ENCODE measurements at places on chromosomes 4 and X.

GRCh38 chr4:38765382-38765781, 17.4 kb downstream of the TLR10 start:
- no peak for DNase-seq

DNA sequence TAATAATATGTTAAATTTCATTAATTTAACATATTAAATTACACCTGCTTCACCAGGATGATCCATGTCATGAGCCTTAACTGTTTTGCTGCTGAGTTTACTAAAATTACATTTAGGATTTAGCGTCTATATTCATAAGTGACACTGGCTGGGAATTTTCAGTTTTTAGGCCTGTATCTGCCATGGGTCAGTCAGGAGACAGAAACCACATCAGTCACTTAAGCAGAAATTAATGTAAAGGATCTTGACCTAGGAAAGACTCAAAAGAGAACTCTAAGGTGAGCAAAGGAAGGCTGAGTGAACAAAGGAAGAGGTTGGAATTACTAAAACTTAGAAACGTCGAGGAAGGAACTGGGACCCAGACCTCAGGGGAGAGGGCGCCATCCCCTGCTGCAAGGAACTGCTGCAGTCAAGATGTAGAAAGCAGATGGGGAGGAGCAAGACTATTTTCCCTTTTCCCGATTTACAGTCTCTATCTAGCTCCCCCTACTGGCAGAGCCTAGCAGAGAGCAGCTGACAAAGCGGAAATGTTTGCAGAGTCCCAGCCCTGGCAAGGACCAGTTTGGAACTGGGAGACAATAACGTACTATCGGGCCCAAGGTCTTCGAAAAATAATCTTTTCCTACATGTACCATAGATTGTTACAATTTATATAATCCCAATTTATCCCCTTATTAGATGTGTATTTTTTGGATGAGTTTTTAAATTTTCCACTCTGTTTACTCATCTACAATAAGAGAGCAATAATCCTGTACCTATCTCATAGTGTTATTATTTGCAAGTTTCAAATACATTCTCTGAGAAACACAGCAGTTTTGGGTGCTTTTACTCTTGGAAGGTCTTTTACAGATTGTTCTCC, 22.6 kb upstream of the RBBP7 start:
- peak; percentile 88 for DNase-seq

- no peak for DNase-seq
Measured at GRCh38 chr4:141810038-141810711, 173.8 kb downstream of the IL15 start.

- peak; percentile 8 for DNase-seq
Measured at GRCh38 chr4:163611182-163611581, 116.7 kb downstream of the TMA16 start.

DNA sequence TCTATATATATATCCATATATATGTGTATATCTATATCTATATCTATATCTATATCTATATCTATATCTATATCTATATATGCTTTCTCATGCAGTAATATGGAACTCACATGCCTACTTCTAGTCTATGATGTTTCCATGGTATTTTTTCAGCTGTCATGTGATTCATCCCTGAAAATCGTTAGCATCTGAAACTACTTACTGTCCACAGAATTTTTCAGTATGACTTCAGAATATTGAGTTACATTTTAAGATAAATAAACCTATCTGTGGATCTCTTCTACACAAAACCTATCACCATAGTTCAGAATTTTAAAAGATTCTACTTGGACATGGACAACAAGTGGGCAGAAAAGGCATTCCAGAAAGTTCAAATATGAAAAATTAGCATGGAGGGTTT, 855.1 kb upstream of the INTU start:
- no peak for DNase-seq

- no peak for DNase-seq
Measured at GRCh38 chr4:98639523-98639922, 18.9 kb downstream of the TSPAN5 start.

DNA sequence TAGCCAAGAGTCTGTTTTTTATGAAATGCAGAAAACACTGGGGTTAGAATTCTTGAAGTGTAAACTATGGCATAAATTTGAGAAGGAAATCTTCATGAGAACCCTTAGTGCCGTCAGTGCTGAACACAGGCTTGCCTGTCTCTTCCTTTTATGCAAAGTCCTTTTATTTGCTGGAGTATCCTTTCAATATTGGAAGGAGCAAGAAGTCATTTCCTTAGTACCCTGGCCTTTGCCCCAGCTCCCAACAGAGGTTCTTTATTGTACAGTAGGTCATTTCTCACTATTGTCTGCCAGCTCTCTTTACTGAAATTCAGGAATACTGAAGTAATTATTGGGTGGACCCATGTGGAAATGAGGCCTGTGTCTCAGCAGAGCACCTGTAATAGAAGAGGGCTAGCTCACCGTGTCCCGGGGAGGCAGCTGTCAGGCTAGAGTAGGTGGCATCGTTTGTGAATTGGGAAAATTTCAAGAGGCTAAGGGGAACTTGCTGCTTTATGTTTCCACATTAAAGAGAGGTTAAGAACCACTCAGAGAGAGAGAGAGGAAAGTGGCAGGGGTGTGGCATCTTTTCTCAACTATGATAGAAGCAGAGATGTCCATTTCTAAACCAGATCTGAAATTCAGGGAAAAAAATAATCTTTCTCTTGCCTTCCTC, 8.7 kb downstream of the FHDC1 start:
- DNase-seq: no peak

DNA sequence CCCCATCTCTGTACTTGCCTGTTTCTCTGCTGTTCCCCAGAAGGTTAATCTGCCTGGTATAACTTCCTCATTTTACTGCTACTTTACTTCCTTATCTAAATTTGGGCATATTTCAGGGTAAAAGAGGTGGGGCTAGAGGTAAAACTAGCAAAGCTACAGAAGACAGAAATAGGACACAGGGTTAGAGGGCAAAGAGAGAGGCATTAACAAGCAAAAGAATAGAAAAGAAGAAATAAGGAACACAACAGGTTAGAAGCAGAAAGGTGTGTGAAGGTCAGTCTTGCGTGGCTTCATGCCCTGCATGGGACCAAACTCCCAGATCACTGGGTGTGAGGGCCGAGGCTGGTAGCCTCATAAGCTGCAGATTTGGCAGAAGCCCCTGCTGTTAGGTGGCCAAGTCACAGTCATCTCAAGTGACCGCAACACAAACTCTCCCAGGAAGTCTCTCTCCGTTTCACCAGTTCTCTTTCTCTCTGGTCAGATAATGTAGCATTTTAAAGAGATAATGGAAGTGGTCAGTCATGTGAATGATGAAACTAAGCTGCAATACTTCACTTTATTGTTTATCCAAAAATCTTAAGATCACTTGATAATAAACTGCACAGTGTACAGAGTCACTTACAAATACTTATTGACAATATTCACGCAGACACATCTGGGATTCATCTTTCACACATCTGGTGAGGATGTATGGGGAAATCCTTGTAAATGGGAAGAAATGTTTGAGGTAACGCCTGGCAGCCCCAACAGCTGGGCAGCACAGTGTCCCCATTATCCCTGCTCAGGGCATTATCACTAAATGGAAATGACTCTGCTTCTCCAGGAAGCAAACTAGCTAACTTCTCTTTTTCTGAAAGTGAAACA, 16.4 kb downstream of the TMEM154 start:
- DNase-seq: peak; percentile 88

DNA sequence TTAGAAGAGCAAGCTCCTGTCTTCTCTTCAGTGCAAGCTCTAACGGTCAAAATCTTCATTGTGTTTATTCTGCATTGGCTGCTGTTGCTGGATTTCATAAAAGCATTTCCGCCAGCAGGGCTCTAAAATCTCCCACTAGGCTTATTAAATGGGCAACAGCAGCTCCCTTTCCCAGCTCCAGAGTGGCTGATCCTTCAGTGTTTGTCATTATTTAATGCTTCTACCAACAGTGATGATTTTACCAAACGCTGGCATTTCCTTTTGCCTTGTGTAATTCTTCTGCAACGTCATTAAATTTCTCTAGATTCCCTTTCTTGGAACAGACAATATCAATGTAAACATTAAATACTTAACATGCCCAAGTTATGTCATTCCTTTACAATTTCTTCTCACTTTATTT, 20.1 kb downstream of the SLC7A11 start:
- no peak for DNase-seq

- no peak for DNase-seq
Measured at GRCh38 chr4:40888933-40889332, 139.2 kb downstream of the NSUN7 start.

GRCh38 chrX:97854086-97854485, 970.4 kb downstream of the RPA4 start:
- no peak for DNase-seq

DNA sequence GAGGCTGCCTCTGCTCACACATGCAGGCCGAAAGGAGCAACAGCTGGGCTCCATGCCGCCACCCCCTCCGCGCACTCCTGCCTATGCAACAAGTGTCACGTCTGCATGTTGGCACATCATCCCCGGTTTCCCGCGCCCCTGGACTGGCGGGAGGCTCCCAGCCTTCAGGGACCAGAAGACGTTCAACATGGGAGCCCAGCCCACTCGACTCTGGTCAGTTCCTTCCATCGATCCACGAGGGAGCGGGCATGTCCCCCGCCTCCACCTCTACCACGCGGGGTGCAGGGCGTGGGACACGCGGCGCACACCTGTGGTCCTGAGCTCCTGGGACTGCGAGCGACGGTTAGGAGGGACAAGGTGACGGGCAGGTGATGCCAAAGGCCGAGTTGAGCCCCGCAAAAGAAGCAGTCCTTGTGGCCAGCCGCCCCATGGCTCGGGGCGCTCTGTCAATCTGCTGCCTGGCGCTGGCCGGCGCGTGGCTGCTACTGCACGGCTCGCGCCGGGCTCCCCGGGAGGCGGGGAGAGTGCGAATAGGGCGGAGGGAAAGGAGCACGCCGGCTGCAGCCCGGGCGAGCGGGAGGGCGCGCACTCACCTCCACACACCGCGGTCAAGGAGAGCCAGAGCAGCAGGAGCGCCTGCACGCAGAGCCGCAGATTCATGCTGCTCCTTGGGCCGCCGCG, 645 bp downstream of the APLN start:
- peak; percentile 42 for DNase-seq

- DNase-seq: no peak
Measured at GRCh38 chr4:160537681-160538080, 1434.8 kb downstream of the RAPGEF2 start.

DNA sequence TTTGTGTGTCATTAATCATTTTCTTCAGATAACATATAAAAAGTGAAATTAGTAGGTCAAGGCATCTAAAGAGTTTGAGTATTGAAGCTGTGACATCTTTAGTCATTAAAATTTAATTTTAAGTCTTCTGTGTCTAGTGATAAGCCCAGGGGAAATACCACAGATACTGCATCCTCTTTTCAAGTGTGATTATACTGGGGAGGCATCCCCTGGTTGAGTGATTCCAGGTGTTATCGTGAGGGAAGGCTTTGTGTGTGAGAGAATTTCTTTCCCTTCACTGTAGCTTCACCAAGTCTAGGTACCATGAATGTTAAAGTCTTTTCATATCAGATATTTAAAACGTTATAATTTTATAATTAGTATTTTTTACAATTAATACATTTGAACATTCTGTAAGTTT, 193.4 kb downstream of the FRAS1 start:
- DNase-seq: no peak

GRCh38 chrX:123339221-123339905, 155.3 kb downstream of the GRIA3 start:
- DNase-seq: no peak

All from NB4 (cell line).